ENCODE measurements at places on chromosomes 16 and 17.
A peak's percentile ranks its signal among the peaks of the same experiment; 100 is the strongest.

GRCh38 chr17:27532269-27533263, 76.3 kb downstream of the KSR1 start:
- no peak for DNase-seq

- DNase-seq = no peak
Measured at GRCh38 chr17:42362245-42362961, 25.8 kb downstream of the STAT3 start.

GRCh38 chr16:2874912-2875362, 8.1 kb upstream of the FLYWCH2 start:
- DNase-seq = peak; percentile 76

- peak; percentile 93 for DNase-seq
Measured at GRCh38 chr16:27235055-27235937, 32.0 kb downstream of the KDM8 start.

GRCh38 chr16:2429771-2430663, 770 bp downstream of the CCNF start:
- DNase-seq = peak; percentile 20

GRCh38 chr17:59234631-59235030, 14.3 kb downstream of the GDPD1 start:
- no peak for DNase-seq

DNA sequence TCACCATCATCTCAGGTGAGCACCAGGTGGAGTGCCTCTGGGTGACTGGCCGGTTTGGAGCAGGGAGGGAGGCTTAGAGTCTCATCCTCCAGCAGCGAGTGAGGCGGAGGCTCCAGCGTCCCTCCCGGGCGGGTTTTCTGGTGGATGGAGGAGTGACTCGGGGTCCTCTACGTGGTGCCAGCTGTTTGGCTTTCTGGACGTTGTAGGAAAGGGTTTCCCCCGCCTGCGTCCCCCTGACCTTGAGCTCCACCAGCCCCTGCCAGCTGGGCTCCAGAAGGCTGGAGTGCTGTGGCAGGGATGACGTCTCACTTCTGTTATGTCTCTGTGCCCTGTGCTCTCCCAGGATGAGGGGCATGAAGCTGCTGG, 522 bp downstream of the DNASE1 start:
- no peak for DNase-seq

DNA sequence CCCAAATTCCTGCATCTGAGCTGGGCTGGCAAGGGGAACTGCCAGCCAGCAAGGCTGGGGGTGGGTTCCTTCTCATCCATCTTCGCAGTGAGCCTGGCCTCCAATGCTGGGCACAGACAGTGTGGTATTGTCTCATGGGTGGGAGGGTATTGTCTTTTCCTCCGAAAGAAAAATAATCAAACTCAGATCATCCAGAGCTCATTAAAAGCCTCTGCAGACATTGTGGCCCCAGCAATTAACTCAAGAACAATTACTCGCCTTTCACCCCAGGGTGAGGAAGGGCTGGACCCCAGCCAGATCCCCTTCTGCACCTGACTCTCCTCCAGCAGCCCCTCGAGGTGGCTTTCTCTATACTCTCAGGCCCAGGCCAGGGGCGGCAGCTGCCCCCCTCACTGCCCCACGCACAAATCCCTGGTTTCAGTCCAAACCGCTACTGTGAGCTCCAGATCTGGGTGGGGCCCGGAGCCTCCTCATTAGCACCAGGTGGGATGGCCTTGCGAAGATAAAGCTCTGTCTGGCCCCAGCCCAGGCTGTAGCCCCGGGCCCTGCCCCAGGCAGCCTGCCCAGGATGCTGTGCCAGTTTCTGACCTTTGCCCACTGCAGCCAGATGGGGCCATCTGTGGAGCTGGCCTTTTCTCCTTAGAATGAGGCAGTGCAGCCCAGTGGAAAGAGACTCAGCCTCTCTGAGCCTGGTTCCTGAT, 2.3 kb upstream of the KRT15 start:
- no peak for DNase-seq

DNA sequence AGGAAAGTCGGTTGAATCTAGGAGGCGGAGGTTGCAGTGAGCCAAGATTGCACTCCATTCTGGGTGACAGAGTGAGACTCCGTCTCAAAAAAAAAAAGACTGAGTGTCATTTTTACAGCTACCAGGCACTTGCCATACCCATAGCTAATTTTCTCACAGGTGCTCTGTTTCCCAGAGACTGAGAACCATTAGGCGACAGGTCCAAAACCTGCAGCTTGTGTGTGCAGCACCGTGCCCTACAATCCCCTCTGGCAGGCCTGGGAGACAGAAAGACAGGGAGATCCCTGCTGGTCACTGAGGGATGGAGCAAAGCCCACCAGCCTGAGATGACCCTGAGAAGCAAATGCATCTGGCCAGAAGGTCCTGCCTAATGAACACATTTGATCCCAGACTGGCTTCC, 2.7 kb downstream of the TFAP4 start:
- DNase-seq = no peak

DNA sequence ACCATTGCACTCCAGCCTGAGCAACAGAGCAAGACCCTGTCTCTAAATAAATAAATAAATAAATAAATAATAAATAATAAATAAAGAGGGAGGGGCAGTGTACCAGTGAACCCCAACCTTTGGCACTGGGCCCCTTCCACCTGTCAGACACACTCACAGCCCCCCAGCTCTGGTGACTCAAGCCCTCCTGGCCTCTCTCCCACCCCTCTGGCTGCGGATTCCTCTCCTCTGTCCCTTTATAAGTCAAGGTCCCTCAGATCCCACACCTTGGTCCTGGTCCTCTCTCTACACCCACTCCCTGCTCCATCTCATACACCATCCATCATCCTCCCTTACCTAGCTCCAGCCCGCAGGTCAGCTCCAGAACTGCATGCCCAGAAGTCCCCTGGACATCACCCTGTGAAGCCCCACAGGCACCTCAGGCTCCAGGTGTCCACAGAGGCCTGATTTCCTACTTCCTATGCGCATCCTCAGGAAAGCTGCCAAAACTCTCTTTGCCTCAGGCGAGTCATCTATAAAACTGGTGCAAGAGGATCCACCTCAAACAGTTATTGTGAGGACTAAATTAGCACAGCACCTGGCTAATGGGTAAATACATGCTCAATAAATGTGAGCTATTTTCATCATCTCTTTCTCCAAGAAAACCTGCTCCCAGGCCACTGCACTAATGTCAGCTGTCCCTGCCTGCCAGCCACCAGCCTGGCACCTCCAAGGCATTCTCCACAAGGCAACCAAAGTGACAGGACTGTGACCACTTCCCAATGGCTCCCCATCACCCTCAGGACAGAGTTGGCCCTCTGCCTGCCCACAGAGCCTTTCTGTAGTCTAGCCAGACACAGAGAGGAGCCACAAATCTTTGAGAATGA, 46.8 kb downstream of the BEAN1 start:
- no peak for DNase-seq

- DNase-seq = no peak
Measured at GRCh38 chr17:77068915-77069314, 71.9 kb upstream of the SEC14L1 start.

DNA sequence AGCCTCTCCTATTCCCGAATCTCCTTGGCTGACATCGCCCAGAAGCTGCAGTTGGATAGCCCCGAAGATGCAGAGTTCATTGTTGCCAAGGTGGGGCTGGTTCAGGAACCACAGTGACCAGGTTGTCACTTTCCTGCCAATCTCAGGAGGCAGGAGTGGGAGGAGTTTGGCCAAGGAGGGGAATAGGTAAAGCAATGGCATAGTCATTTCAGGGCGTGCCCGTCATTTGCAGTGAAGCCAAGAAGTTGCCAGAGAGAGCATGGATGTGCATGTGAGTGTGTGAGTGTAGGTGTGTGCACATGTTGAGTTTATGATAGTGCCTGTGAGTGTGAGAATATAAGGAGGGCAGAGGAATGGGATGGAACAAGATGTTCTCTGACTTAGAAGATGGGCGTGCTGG, 14.8 kb downstream of the PSMD3 start:
- no peak for DNase-seq

GRCh38 chr17:4788807-4789700, at the start of gene GLTPD2:
Gene GLTPD2 (plus strand): TSS chr17:4788964. CDS start chr17:4789012, 48 bp downstream.
- DNase-seq = no peak

Measured in kidney capillary endothelial cell (primary cell).